ENCODE measurements at places on chromosomes 4 and X.
A peak's percentile ranks its signal among the peaks of the same experiment; 100 is the strongest.

- no peak for DNase-seq
Observed at GRCh38 chrX:39816871-39817731, 280.7 kb downstream of the BCOR start.

DNA sequence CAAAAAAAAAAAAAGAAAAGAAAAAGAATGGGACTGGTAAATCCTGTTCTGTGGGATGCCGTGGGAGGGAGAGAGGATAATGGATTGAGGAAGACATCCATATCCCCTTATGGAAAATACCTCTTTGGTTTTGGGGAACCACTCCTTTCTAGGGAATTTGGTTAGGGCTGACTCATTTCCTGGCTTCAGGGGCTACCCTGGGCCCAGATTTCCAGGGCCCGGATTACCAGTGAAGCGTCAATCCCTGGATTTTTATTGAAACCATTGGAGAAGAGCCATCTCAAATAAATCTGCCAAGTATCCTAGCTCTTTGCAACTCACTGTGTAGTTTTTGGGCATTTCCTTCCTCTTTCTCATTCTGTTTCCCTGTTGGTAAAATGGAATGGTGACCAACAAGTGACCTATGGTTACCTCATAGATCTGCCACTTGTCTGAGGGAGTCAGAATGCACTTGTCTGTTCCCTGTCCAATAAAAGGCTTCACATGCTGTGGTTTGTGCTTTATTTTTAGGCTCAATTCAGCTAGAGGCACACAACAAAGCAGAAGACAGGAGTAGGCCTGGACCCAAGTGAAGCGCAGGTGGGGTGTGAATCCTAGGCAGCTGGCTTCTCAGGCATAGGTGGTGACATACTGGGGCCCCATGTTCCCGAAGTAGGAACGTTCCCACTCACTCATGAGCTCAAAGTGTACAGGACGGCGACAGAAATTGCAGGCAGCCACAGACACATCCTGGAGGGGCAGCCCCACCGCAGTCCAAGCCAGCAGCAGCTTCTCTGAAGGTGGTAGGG, 8.6 kb downstream of the APEX2 start:
- DNase-seq, result no peak

GRCh38 chrX:69156638-69157037, 8.6 kb downstream of the PJA1 start:
- DNase-seq, result no peak

GRCh38 chr4:4216648-4217047, 10.1 kb downstream of the OTOP1 start:
- no peak for DNase-seq

- DNase-seq, result no peak
Observed at GRCh38 chr4:36164900-36165630, 79.2 kb downstream of the ARAP2 start.

DNA sequence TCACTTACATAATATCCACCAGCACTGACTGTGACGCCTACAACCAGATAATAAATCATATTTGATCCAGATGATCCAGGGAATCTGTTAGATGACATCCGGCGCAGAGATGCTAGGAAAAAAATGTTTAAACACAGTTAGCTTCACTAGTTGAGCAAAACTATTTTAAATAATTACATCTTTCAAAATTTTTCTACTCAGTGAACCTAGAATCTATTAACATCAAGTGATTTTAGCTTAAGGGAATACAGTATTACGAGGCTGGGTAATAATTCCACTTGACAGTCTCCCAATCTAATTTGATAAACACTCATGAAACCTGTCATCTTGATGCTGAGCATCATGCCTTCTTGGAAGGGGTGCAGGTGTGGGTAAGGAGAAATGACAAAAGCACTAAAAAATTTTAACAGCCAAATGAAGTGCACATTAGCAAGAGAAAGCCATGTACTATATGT, 4.7 kb downstream of the MGARP start:
- DNase-seq, result no peak

DNA sequence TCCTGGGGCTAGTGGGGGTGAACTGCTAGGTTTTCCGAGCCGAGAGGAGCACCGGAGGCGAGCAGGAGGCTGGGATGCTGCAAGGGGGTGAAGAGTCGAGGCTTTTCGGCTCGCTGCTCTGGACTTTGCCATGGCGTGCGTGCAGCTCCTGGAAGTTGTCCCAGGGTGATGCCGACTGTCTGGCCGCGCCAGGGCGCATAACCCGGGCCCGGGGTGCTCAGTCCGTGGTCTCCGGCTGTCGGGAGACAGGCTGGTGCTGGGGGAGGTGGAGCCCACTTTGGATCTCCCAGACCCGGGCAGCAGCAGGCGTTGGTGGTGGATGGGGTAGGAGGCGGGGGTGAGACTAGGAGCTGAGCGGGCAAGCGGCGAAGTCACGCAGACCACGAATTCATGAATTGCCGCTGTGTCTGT, 793 bp downstream of the GRIA3 start:
- DNase-seq, result peak; percentile 6

GRCh38 chrX:149540131-149540620, 636 bp upstream of the EOLA1 start:
- peak; percentile 74 for DNase-seq

DNA sequence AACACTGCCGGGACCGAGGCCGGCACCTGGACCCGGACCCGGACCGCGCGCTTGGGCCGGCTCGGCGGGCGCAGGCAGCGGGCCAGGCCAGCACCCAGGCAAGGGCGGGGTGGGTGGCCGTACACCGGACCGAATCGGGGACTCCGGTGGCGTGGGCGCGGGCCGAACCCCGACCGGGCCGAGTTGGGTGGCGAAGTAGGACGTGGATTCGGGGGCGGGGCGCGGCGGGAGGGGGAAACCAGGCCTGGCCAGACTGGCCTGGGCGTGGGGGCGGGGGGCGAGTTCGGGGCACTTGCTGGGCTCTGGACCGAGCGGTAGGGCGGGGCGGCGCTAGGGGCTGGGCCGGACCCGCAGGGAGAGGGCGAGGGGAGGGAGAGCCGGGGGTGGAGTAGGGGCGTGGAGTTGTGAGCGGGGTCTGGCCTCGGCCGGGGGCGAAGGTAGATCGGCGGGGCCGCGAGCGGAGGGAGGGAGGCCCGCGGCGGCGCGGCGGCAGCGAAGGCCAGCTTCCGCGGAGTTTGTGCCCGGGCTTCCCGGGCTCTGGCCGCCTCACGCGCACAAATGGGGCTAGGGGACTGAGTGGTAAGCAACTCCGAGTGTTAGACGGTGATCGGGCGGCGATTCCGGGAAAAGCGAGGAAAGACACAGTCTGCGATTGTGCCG, 1.8 kb upstream of the BCORL1 start:
- peak; percentile 29 for DNase-seq

DNA sequence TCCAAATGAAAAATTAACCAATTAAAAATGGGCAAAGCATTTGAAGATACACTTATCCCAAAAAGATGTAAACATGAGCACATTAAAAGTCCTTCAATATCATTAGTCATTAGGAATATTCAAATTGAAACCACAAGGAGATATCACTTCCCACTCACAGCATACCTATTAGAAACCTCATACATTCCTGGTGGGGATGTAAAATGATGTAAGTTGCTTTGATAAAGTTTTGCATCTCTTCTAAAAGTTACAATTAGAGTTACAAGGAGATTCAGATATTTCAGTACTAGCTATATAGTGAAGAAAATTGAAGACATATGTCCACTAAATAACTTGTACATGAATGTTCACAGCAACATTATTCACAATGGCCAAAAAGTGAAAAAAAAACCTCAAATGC, 1109.3 kb upstream of the LCORL start:
- no peak for DNase-seq

- no peak for DNase-seq
Observed at GRCh38 chrX:142923201-142923600, 102.5 kb upstream of the SPANXN4 start.

GRCh38 chr4:177108708-177109107, 201.0 kb upstream of the NEIL3 start:
- no peak for DNase-seq

DNA sequence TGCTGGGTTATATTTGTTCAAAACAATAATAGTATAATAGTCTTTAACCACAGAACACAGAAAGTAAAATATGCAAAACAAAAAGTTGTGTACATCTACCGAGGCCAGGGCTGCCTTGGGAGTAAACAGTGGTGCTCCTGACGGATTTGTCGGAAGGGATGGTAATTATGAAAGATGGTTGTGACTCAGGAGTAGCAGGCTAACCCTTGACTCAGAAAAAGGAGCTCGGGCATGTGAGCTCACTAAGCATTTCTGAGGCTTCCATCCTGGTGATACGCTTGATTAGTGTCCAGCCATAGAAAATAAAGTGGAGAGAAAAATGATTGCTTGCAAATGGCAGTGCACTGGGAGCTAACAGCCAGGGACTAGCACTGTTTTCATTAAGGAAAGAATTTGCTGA, 53.2 kb upstream of the SPANXB1 start:
- no peak for DNase-seq

DNA sequence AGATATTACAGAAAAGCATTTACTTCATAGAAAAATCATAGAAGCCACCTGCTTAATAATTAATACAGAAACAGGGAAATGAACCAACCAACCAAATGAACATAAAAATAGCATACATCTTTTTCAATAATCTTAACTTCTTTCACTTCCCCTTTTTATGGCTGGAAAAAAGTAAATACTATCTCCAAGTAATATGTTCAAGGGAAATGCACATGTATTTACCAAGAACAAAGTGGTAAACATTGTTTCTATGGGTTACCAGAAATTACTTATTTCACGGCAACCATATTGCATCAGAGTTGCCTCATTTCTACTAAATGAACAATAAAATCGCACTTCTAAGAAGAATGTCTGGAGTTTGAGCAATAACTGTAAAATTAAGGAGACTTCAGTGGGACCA, 321.3 kb downstream of the TMA16 start:
- DNase-seq, result no peak

GRCh38 chr4:139844459-139845036, 178.9 kb downstream of the MGST2 start:
- no peak for DNase-seq
